ENCODE measurements at places on chromosomes 7 and 10. TPM values are rescaled to one million over a fixed set of nuclear protein-coding genes. Genes with fewer than 3 reads are reported as not detected.

Gene AGFG2
- 14.0 TPM for total RNA-seq

Gene CFTR
- not detected for total RNA-seq

Gene COL17A1
- 3.5 TPM for total RNA-seq

Gene VSTM4
- 0.07 TPM for total RNA-seq

- DNase-seq: no peak
- H3K4me1 ChIP-seq: no peaks in the 10 kb centered on the region
- no peaks in the 10 kb centered on the region for H3K36me3 ChIP-seq
- H3K4me3 ChIP-seq: no peak overlapping the region
- H3K27ac ChIP-seq: no peak overlapping the region
- no peaks in the 10 kb centered on the region for H3K27me3 ChIP-seq
These were observed 219.7 kb downstream of the MTERF1 start for GRCh38 chr7:91660734-91661356.

GRCh38 chr10:16866541-16867275, 49.5 kb upstream of the RSU1 start:
- no peaks in the 10 kb centered on the region for H3K27me3 ChIP-seq
- H3K4me3 ChIP-seq: no peak overlapping the region
- no peaks in the 10 kb centered on the region for H3K36me3 ChIP-seq
- H3K4me1 ChIP-seq: no peaks in the 10 kb centered on the region

GRCh38 chr7:112481833-112482670, 1.3 kb downstream of the LSMEM1 start:
- peaks cover 29% of the 10 kb centered on the region for H3K4me1 ChIP-seq
- no peaks in the 10 kb centered on the region for H3K27me3 ChIP-seq
- no peak overlapping the region for H3K27ac ChIP-seq
- peak; percentile 50 for DNase-seq
- no peak overlapping the region for H3K4me3 ChIP-seq

DNA sequence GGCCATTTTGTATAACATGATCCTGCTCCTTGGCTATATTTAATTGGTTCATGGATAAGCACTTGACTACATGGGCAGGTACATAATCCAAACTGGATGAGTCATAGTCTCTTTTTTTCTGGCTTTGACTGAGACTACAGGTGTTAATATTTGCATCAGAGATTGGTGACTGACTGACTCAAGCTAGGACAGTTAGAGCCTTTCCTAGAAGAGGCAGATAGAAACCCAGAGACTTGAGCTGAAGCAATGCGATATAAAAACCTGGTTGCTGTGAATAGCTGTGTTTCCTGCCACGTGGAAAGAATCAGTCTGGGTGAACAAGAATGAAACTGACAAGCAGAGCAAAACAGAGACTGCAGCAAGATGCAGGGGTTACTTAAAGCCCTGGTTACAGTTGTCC, 81.0 kb downstream of the SAMD9 start:
- H3K36me3 ChIP-seq: no peaks in the 10 kb centered on the region
- no peak overlapping the region for H3K27ac ChIP-seq
- no peak overlapping the region for H3K4me3 ChIP-seq
- no peaks in the 10 kb centered on the region for H3K27me3 ChIP-seq
- no peaks in the 10 kb centered on the region for H3K4me1 ChIP-seq

- no peak overlapping the region for H3K27ac ChIP-seq
- no peaks in the 10 kb centered on the region for H3K4me1 ChIP-seq
- H3K27me3 ChIP-seq: no peaks in the 10 kb centered on the region
- no peaks in the 10 kb centered on the region for H3K36me3 ChIP-seq
- DNase-seq: no peak
These were observed 410.4 kb upstream of the GALNT17 start for GRCh38 chr7:70721500-70721899.

- no peaks in the 10 kb centered on the region for H3K4me1 ChIP-seq
- no peaks in the 10 kb centered on the region for H3K36me3 ChIP-seq
- no peak for DNase-seq
- no peak overlapping the region for H3K4me3 ChIP-seq
These were observed 71.6 kb downstream of the HERPUD2 start for GRCh38 chr7:35623381-35623780.

DNA sequence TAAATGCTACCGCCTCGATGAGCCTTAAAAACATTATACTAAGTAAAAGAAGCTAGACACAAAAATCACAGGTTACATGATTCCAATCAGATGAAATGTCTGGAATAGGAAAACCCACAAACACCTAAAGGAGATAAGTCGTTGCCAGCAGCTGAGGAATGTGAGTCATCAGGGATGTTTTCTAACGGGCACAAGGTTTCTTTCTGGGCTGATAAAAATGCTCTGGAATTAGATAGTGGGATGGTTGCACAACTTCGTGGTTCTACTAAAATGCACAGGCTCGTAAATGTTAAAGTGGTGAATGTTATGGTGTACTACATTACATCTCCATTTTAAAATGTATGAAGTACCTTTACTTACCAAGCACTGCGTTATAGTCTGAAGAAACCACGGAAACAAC, 9.7 kb downstream of the ABLIM1 start:
- DNase-seq: no peak
- H3K36me3 ChIP-seq: no peaks in the 10 kb centered on the region
- H3K4me3 ChIP-seq: no peak overlapping the region
- H3K4me1 ChIP-seq: peaks cover 11% of the 10 kb centered on the region

GRCh38 chr10:32132357-32132946, 76.2 kb upstream of the KIF5B start:
- no peak for DNase-seq
- no peak overlapping the region for H3K27ac ChIP-seq
- no peaks in the 10 kb centered on the region for H3K27me3 ChIP-seq
- H3K4me1 ChIP-seq: no peaks in the 10 kb centered on the region
- H3K4me3 ChIP-seq: no peak overlapping the region

GRCh38 chr7:46170792-46171191, 249.7 kb upstream of the IGFBP3 start:
- H3K27me3 ChIP-seq: no peaks in the 10 kb centered on the region
- H3K4me1 ChIP-seq: no peaks in the 10 kb centered on the region
- no peaks in the 10 kb centered on the region for H3K36me3 ChIP-seq
- no peak for DNase-seq
- no peak overlapping the region for H3K4me3 ChIP-seq

DNA sequence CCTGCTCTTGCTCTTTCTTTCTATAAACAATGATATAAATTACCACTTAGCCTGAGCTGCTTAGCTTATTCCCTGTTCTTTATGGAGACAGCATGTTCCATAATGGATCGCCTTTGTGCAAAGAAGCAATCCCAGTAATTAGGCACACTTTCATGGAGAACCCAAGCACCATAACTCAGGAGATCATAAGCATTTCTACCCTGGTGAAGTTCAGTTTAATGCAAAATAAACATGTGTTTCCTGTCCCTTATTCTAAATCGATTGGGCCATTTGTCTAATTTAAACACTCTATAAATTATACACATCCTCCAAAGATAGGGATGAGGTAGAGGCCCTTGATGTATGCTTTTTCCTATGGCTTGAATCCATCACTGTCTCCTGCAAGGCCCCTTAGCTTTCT, 75.8 kb upstream of the TMEM72 start:
- H3K4me3 ChIP-seq: no peak overlapping the region
- H3K27ac ChIP-seq: no peak overlapping the region
- peaks cover 37% of the 10 kb centered on the region for H3K27me3 ChIP-seq
- no peak for DNase-seq

DNA sequence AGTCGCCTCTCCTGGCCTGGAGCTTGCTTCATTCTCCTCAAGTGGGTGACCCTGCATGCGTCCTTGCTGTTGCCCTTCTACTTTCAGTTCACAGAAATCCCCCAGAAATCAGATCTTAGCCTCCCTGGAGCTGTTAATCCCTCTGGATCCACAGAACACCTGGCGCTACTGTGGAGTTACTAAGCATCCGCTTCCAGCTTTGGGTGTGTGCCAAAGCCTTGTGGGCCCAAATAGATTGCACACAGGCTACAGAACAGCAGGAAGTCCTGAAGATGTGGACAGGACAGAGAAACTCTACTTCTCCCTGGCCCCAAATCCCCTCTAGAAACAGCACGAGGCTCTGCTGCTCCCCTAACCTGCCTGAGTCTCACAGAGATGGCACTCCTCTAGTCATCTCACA, 36.6 kb upstream of the PDLIM1 start:
- no peak for DNase-seq
- H3K36me3 ChIP-seq: no peaks in the 10 kb centered on the region
- H3K4me1 ChIP-seq: no peaks in the 10 kb centered on the region
- no peak overlapping the region for H3K27ac ChIP-seq

DNA sequence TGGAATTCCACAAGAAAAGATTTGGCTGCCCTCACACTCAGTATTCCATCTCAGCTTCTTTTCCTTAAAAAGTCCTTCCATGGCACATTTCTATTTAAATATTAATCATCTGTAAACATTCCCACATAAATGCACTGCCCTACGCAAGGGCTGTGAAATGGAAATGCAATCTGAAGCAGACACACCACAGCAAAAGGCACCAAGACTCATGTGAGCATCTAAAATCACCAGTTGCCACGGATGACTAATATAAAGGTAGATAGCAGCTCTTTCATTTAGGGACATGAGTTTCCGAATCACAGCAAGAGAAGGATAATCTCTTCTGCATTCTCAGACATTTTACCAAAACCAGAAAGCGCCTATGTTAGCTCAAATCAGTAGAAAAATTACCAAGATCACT, 31.6 kb downstream of the COA1 start:
- peaks cover 28% of the 10 kb centered on the region for H3K4me1 ChIP-seq
- no peaks in the 10 kb centered on the region for H3K36me3 ChIP-seq
- no peak overlapping the region for H3K4me3 ChIP-seq
- no peaks in the 10 kb centered on the region for H3K27me3 ChIP-seq
- H3K27ac ChIP-seq: no peak overlapping the region
- DNase-seq: no peak

- H3K36me3 ChIP-seq: no peaks in the 10 kb centered on the region
- no peak overlapping the region for H3K4me3 ChIP-seq
- H3K27me3 ChIP-seq: no peaks in the 10 kb centered on the region
- H3K4me1 ChIP-seq: no peaks in the 10 kb centered on the region
- H3K27ac ChIP-seq: no peak overlapping the region
These were observed 317.0 kb downstream of the GLRX3 start for GRCh38 chr10:130453036-130453720.

DNA sequence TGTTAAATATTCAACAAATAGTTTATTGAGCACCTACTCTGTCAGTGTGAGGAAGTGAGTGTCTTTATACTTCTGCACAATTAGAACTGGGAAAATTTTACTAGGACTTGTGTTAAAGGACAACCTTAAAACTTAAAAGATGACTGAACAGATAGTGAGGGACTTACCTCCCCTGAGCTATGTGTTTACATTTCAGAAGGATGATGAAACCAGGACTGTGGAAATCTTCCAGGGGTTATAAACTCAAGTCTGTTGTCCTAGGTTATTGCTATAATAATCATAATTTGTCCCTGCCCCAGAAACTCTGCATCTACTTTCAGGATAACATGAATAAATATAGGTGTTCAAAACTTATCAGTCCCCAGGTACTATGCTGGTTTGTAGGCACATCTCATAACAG, 261.0 kb upstream of the MKLN1 start:
- H3K4me1 ChIP-seq: peaks cover 22% of the 10 kb centered on the region
- no peaks in the 10 kb centered on the region for H3K36me3 ChIP-seq
- H3K27me3 ChIP-seq: no peaks in the 10 kb centered on the region
- H3K27ac ChIP-seq: no peak overlapping the region
- no peak for DNase-seq

DNA sequence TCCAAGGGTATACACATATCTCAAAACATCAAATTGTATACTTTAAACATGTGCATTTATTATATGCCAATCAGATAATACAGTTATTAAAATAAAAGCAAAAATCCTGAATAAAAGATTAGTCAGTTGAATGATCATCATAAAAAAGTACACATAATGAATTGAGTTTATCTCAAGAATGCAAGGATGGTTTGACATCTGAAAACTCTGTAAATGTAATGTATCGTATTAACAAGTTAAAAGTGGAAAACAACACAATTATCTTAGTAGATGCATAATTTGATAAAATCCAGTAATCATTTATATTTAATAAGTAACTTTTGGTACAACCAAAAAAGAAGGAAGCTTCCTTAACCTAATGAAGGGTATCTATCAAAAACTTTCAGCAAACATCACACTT, 86.6 kb downstream of the COL28A1 start:
- DNase-seq: no peak
- no peaks in the 10 kb centered on the region for H3K36me3 ChIP-seq
- H3K27me3 ChIP-seq: no peaks in the 10 kb centered on the region
- H3K27ac ChIP-seq: no peak overlapping the region

GRCh38 chr7:69631131-69631530, 32.9 kb downstream of the AUTS2 start:
- no peak for DNase-seq
- no peaks in the 10 kb centered on the region for H3K36me3 ChIP-seq
- no peak overlapping the region for H3K27ac ChIP-seq
- H3K4me3 ChIP-seq: no peak overlapping the region
